Neural cell (in vitro differentiated cells): ENCODE measurements at places on chromosomes 12 and 14. TPM values are rescaled to one million over a fixed set of nuclear protein-coding genes. Genes with fewer than 3 reads are reported as not detected.

The MORN3 gene
- 1.1 and 3.4 TPM in 2 replicates for polyA plus RNA-seq

The TPH2 gene
- 0.12 and 0.33 TPM in 2 replicates for polyA plus RNA-seq

The OR6C2 gene
- not detected in 2 replicates for polyA plus RNA-seq

The SLC10A1 gene
- polyA plus RNA-seq: not detected in 2 replicates

The SVOP gene
- 41.3 and 47.4 TPM in 2 replicates for polyA plus RNA-seq

The TMEM229B gene
- polyA plus RNA-seq: 4.2 and 7.9 TPM in 2 replicates
